ENCODE measurements at places on chromosomes 1 and 21.
A peak's percentile ranks its signal among the peaks of the same experiment; 100 is the strongest.

DNA sequence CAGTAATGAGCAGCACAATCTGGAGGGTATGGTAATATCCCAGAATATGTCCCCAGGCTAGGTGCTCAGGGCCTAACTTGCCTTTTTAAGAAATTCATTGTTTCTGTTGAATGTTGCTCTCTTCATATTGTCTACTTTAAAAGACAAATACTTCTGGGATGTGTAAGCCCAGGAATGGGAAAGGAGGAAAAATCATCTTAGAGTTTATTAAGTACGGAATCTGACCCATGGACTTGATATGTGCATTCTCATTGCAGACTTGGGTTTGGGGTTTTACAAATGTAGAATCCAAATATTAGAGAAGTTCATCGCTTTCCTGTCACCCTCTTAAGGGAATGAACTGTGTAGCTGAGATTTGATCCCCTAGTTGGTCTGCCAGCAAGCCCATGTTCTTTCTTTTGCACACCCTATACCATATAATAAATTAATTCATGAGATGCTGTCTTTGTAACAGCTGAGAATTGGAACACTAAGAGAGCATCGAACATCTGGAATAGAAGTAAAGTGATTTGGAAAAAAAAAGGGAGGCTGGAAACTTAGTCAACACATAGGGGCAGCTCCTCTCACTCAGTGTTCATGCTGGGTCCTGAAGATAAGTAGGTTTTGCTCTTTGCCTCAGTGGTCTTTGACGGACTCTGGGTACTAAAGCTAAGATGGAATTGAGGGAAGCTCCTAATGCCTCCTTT is 235.8 kb upstream of the C1orf105 start:
- DNase-seq, result no peak

DNA sequence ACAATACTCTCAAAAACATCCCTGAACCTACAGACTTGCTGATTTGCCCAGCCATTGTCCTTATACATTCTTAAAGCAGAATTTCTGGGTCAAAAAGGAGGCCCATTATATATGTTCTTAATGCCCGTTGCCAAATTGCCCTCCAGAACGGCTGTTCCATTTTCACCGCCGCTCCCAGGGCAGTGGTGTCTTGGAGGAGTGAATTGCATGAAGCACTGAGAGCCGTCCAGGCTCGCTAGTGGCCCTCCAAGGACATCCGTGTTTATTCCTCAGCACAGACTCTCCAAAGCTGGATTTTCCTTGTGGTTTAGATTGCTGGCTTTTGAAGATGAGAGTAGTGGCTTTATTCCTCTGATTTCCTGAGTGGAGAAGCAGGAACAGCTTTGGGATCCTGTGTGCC is 68.8 kb downstream of the FHAD1 start:
- no peak for DNase-seq

- no peak for DNase-seq
Observed at GRCh38 chr1:109984190-109984455, 442 bp upstream of the AHCYL1 start.

GRCh38 chr1:150268340-150268704 is 494 bp downstream of the APH1A start:
- peak; percentile 48 for DNase-seq

DNA sequence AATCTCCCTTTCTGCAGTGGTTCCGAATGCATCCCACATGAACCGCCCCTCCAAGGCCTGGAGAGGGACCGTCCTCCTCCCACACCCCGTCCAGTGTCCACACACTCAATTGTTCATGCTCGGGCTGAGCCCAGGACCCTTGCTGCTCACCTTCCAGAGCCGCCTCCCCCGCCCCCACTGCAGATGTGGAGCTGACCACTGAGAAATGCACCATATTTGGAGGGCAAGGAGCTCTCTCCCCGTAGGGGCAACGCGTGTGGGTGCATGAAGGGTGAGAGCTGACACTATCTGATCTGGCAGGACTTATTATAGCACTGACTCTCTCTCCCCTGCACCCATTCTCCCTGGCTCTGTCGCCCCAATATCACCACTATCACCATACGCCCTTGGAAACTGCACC is 4.0 kb upstream of the S100A3 start:
- DNase-seq, result no peak

DNA sequence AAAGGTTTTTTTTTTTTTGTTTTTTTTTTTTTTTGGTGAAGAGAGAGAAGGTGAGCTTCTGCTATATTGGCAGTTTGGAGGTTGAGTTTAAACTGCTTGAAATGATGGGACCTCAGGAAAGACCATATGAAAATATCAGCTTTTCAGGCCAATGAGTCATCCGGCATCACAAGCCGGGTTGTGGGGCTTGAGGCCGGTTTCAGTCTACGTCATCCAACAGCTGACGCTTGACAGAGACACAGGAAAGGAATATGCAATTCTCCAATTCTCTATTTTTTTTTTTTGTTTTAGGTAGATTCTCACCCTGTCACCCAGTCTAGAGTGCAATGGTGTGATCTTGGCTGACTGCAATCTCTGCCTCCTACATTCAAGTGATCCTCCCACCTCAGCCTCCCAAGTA is 52.4 kb downstream of the KCNJ6 start:
- DNase-seq, result no peak

GRCh38 chr1:175564723-175565122 is 178.7 kb downstream of the TNR start:
- DNase-seq, result no peak

- DNase-seq, result no peak
Observed at GRCh38 chr1:229194096-229194495, 76.8 kb upstream of the RAB4A start.

- DNase-seq, result no peak
Observed at GRCh38 chr1:110433803-110434202, 17.1 kb upstream of the PROK1 start.

DNA sequence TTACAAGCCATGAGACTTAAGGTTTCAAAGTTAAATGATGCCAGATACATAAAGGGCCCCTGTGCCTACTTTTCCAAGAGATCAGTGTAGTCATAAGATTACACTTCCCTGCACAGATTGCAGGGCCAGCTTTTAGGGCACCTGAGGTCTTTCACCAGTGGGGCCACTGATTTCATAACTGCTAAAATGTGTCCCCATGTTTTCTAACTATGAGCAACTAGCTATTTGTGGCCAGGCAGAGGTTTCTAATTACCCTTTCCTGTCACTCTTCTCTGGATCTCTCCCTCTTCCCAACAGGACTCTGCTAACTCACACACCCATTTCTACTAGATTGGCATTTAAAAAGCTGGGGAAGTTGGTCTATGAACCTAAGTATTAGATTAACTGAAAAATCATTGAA is 207.1 kb upstream of the SGIP1 start:
- no peak for DNase-seq

DNA sequence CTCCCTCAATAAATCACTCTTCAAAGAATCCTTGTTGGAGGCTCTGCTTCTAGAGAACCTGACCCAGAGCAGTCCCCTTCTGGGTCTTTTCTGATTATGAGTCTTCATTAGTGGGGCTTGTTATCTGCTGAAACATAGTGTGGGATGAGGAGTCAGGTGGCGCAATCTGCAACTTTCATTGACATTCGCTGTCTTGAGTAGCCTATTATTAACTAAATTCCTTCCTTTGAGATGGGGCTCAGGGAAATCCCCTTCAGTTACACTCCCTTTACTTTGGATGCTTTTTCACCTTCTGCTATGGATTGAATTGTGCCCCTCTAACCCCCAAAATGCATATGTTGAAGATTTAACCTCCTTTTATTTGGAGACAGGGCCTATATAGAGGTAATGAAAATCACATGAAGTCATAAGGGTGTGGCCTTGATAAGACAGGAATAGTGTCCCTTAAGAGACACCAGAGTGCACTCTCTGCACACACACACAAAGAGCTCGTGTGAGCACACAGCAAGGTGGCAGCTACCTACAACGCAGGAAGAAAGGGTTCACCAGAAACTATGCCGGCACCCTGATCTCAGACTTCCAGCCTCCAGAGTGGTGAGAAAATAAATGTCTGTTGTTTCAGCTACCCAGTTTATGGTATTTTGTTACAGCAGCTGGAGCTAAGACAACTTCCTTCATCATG is 19.5 kb downstream of the DIO1 start:
- DNase-seq, result no peak

DNA sequence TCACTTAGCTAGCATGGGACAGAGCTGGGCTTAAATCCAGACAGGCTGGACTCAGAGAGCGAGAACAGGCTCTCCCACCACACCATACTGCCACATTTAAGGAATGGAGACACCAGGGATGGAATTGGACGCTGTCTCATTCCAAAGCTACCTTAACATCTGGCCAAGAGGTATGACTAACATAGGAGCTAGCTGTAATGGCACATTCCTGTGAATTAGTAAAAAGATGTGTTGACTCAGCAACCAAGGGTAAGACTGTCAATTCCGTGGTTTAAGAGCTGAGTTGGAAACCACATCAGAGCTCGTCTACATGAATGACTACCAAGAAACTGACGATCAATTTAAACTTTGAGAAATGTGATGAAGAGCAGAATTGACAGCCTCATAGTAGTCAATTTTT is 8.3 kb upstream of the TNFRSF9 start:
- DNase-seq, result peak; percentile 41

DNA sequence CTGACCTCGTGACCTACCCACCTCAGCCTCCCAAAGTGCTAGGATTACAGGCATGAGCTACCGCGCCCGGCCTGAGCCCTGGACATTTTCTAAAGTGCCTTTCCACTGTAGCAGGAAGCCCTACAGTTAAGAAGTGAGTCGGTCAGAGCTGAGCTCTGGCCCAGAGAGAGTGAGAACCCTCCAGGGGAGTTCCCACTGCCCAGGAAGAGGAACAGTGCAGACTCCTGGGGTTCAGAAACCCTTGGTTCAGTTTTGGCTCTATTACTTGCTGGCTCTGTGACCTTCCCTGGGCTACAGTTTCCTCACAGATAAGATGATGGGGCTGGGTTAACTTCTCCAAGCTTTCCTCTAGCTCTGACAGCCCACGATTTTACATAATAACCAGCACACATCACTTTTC is 20.9 kb downstream of the SLC9A1 start:
- DNase-seq, result no peak

- DNase-seq, result no peak
Observed at GRCh38 chr1:199561334-199561733, 466.2 kb upstream of the NR5A2 start.

- DNase-seq, result no peak
Observed at GRCh38 chr1:166630369-166630768, 208.9 kb upstream of the POGK start.

GRCh38 chr1:222124602-222125001 is 382.7 kb upstream of the DUSP10 start:
- no peak for DNase-seq

- DNase-seq, result no peak
Observed at GRCh38 chr1:59359325-59359724, 62.4 kb downstream of the FGGY start.

DNA sequence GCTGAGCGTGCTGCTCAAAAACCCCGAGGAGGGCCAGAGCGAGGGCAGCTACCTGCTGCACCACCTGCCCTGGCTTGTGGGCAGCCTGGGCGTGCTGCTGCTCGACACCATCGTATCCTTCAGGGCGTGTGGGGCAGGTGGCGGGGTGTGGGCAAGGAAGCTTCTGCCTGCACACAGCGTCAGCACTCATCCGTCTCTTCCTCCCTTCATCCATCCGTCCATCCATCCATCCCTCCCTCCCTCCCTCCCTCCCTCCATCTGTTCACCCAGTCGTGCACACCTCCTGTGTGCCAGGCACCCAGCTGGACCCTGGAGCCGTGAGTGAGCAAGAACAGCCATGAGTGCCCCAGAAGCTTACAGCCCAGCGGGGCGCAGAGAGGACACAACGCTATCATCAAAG is 15.2 kb downstream of the SLC66A1 start:
- no peak for DNase-seq

DNA sequence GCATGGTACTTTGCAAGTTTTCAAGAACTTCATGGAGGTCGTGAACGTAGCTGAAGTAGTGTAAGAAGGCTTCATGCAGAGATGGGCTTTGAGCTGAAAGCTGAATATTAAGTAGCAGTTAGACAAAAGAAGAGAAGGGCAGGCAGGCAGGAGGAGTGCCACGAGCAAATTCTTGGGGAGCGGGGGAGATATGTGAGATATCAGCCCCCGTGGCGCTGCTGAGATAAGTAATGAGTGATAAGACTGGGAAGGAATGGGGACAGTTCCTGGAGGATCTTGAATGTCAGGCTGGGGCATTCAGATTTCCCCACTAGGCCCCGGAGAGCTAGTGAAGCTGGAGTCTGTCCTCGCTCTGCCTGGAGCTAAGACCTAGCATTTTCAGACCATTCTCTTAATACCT is 27.9 kb upstream of the KIRREL1 start:
- no peak for DNase-seq
